ENCODE measurements at places on chromosomes 2 and 18.

- no peak for DNase-seq
Measured at GRCh38 chr2:45390861-45391260, 220.2 kb downstream of the SRBD1 start.

- no peak for DNase-seq
Measured at GRCh38 chr18:61426492-61427053, 93.3 kb downstream of the CDH20 start.

DNA sequence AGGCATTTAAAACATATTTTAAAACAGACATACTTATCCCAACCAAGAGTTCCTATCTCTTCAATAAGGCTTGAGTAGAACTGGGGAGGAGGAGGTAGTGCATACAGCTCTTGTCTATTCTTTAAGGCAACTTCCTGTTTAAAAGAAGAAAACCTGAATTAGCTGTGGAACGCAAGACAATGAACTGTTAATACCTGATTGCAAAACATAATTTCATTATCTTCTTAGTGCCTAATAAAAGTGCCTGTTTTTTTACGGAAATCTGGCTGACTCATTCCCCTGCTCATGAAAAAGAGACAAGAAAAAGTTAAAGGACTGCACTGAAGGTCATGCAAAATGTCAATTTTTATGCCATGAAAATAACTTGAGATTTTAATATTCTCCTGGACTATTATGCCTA is 19.2 kb downstream of the FANCL start:
- no peak for DNase-seq

- DNase-seq, result no peak
Measured at GRCh38 chr2:71535526-71535925, 82.2 kb downstream of the DYSF start.

GRCh38 chr2:58913082-58913726 is 672.1 kb upstream of the FANCL start:
- DNase-seq, result no peak

DNA sequence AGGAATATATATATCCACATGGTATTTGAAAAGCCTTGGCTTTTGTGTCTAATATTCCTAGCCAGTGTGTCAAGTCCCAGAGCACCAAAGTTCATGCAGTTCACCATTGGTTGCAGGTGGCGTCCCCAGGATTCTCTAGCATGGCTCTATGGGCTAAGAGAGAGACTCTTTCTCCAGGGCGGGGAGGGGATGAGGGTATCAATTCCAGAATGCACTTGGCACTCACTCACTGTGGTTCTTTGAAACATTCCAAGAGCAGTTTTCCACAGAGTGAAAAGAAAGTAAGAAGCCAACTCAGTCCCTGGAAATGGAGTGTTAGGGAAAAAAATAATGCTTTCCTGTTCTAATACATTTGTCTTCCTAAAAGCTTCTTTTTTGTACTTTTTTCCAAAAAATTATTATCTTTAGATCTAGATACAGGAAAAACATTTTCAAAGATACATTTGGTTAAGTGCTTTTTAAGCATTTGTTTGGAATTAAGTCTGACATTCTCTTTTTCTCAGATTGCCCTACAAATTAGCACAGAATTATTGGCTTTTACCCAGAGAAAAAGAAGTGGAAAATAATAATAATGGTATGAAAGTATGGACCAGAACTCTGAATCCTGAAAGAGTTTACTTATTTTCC is 239.9 kb downstream of the PAX3 start:
- peak; percentile 62 for DNase-seq

DNA sequence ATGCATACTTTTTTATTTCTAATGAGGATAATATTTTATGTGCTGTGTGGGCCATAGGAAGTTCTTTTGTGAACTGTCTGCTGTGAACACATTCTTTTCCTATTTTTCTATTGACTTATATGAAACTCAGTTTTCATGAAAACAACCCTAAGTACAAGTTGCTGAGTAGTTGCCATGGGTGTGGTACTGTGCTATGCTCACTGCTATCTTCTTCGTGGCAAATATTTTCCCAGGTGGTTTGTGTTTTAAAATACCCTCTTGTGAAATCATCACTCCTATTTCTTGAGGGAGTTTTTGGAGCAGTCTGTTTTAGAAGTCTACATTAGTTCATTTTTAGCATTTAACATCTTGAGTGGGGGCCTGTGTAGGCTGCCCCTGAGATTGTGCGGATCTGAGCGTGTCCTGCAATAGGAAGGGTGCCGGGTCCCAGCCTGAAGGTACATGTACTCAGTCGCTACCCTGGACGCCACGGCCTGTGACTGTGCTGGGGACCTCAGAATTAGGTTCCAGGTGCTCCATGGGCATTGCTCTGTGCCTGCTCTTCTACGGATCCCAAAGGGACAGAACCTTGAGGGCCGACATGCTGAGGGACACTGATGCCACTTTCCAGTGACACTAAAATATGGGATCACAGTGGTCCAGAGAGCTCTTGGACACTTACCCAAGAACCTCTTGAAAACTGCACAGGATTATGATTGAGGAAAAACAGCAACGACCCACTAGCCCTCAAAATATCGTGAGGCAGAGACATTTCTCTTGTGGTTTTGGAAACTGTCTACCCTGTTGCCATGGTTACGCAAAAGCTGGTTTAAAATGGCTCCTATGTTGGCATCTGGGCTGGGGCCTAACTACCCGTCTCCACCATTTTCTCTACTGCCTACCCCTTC is 480.4 kb downstream of the TGIF1 start:
- no peak for DNase-seq

DNA sequence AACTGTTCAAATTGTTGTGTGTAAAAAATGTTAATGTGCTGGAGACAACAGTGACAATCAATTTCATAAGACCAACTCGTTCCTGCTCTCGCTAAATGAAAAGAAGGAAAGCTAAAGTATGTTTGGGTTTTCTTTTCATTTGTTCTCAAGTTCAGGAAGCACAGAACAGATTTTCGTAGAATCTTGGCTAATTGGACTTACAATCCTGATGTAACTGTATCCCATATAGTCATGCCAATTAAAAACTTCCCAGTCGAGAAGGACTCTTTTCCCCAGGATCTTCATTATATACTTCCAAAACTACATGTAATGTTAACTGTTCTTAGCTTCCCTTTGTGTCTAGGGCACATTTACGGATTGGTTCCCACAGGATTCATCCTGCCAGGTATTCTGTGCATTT is 135.4 kb upstream of the ITGB6 start:
- DNase-seq, result no peak

DNA sequence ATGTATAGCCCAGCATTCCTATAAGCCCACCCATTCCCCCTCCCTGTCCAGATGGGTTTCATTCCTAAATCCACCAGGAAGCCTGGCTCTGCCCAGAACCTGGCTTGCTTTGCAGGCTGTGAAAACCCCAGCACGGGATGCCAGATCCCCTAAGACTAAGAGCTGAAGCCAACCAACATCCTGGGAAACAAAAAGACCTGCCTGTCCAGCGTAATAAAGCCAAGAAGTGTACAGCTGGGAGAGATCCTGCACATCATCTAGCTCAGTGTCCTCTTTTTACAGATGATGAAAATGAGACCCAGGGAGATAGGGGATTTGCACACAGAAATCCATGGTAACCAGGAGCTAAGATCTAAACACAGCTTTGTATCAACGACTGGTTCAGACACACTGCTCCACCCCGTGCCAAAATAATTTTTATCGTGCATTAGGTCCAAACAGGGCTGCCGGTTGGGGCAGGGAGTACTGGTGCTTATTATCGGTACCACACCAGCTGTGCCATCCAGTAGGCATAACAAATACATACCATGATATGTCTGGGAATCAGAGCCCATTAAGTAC is 2.9 kb downstream of the RND3 start:
- DNase-seq, result no peak

- no peak for DNase-seq
Measured at GRCh38 chr2:203710952-203711351, 4.5 kb downstream of the CD28 start.

- peak; percentile 91 for DNase-seq
Measured at GRCh38 chr2:39567507-39567906, 98.2 kb upstream of the TMEM178A start.

- DNase-seq, result no peak
Measured at GRCh38 chr2:241865957-241866789, 3.4 kb upstream of the RTP5 start.

DNA sequence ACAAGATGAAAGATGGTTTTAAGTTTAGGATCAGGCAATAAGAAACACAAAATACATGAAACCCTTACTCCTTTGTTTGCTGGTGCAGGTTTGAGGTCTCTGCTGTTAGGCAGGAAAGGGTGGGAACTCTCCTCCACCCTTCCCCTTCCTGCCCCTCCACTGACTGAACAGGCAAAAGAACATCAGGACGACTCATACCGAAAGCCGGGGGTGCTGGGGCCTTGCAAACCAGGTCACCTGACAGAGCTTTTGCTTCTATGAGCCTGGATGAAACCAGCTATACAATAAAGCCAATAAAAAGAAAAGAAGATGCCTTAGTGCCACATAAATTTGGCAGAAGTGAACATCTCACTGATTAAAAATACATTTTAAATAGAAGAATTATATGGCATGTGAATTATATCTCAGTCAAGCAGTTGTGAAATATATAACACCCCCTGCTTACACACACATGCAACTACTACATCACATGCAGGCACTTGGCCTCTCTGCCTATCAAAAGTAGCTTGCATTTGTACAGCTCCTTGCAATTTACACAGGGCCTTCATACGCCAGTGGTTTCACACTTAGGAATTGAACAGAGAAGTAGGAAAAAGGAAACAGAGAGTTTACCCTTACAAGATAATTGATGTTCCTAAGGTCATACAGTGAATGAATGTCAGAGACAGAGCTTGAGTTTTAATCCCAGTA is 215.1 kb upstream of the TRIB2 start:
- no peak for DNase-seq

All from astrocyte of the cerebellum (primary cell).